ENCODE measurements at places on chromosomes 6 and 20. TPM values are rescaled to one million over a fixed set of nuclear protein-coding genes. Genes with fewer than 3 reads are reported as not detected.

TFAP2D gene
- not detected for polyA plus RNA-seq

CDC25B gene
- 25.9 TPM for polyA plus RNA-seq

CGA gene
- not detected for polyA plus RNA-seq

NMBR gene
- not detected for polyA plus RNA-seq

CTSZ gene
- polyA plus RNA-seq, result 0.76 TPM

PRICKLE4 gene
- polyA plus RNA-seq, result not detected

CBFA2T2 gene
- polyA plus RNA-seq, result 16.5 TPM
